Spleen (tissue), 13 donors: ENCODE measurements at places on chromosomes 3 and 15. TPM values are rescaled to one million over a fixed set of nuclear protein-coding genes. Genes with fewer than 3 reads are reported as not detected.

DNA sequence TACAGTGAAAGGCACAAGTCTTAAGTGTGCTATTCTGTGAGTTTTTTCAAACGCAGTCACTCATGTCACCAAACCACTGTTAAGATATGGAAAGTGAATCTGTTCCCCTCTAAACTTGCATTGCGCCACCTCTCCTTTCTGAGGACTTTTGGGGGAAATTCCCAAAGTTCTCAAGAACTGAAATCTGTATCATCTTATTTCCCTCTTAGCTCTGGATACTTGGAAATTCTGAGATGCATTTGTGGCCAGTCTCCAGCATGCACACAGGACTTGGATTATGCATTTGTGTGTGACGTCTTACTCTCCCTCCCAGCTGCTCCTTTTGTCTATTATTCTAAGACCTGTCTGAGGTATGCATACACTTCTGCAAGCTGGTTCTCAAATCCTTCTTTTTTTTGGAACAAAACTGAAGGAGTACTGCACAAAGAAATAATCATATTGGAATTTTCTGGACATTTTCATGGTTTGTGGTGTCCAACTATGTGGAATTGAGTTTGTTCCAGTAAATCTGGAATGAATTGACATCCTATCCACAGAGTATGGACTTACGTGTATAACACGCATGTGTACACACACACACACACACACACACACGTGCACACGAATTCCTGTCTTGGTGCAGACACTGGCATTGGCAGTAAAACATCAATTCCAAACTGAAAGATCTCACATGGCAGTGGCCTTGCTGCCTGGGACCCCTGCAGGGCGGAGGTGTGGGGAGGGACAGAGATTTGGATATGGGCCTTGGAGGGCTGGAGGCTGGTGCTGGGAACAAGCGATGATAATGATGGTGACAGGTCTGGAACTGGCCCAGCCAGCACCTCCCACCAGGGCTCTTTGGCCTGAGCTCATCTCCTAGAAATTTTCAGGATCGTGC is 8.2 kb upstream of the LCTL start:
- DNase-seq: peak; percentile 37

GRCh38 chr15:66294157-66294931 is 976 bp downstream of the DIS3L start:
- DNase-seq: no peak

- DNase-seq: no peak
Observed at GRCh38 chr3:182000447-182000846, 288.7 kb downstream of the SOX2 start.

Gene TMEM207
- not detected for polyA plus RNA-seq

Gene SNUPN
- 16.8 TPM for polyA plus RNA-seq

DNA sequence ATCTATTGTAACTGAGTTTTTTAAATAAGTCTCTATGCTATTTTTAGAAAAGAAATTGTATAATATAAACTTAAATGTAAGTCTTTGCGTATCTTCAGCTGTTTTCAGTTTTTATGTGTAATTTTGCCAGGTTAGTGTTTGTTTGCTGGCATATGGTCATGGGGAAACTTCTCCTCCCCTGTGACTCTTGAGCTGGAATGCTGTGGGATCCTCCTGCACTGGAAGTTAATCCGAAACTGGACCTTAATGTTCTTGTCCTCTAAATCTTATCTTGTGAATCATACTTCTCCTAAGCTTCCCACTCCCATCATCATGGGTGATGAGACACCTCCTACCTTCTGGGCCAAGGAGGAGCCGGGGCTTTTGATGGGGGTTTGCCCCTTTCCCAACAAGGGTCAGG is 52.4 kb upstream of the CHST2 start:
- DNase-seq: no peak

GRCh38 chr3:183301937-183302580 is 49.0 kb downstream of the B3GNT5 start:
- DNase-seq: no peak
